ENCODE measurements at places on chromosomes 1 and 21. TPM values are rescaled to one million over a fixed set of nuclear protein-coding genes. Genes with fewer than 3 reads are reported as not detected.
A peak's percentile ranks its signal among the peaks of the same experiment; 100 is the strongest.

DNA sequence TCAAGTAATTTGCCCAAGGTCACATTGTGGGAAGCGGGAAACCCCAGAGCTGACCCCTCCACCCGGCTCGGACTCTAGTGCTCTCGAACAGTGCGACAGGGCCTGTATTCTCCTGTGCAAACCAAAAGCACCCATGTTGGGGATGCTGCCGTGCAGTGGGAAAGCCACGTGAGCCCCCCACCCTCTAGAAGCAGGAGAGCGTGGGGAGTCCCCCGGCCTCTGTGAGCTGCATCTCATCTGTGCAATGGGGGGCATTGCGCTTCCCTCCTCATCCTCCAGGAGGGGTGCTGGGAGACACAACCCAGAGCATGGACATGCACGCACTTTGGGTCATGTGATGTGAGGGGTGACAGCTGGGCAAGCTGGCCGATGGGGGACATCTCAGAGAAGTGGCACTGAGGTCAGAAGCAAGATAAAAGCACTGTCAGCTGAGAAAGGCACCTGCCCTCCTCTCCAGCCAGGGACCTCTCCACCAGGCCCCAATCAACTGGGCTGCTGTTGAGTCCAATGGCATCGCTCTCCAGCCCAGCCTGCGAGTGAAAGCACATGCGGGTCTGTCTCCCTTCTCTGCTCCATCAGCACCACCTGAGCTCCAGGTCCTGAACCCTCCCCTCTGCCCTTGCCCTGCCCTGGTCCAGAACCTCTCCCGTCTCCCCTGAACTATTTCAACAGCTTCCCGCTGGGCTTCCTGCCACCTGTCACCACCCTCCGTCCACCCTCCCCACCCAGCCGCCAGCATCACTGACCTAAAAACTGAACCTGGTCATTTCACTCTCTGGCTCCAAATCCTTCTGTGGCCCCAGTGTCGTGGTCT lies 76.4 kb upstream of the IFFO2 start:
- no peak for DNase-seq

The UQCRHL gene
- total RNA-seq = 1.2 TPM

DNA sequence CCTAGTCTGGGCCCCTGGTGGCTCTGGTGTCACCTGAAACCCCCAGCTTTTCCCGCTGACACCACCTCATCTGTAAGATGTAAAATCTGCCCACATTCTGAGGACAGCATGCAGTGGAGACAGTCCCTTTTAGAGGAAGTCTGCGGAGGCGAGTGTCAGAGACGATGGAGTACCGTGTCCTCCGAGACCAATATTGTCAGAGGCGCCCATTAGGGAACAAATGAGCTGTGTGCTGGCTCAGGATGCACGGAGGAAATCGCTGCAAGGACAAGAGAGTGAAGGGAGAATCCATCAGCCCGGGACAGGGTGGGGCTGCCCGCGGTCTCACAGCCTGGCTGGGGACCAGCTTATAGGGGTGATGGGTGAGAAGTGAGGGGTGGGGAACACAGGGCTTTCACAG lies 214.8 kb downstream of the MATN1 start:
- DNase-seq = no peak

The SPRR2B gene
- total RNA-seq = not detected

DNA sequence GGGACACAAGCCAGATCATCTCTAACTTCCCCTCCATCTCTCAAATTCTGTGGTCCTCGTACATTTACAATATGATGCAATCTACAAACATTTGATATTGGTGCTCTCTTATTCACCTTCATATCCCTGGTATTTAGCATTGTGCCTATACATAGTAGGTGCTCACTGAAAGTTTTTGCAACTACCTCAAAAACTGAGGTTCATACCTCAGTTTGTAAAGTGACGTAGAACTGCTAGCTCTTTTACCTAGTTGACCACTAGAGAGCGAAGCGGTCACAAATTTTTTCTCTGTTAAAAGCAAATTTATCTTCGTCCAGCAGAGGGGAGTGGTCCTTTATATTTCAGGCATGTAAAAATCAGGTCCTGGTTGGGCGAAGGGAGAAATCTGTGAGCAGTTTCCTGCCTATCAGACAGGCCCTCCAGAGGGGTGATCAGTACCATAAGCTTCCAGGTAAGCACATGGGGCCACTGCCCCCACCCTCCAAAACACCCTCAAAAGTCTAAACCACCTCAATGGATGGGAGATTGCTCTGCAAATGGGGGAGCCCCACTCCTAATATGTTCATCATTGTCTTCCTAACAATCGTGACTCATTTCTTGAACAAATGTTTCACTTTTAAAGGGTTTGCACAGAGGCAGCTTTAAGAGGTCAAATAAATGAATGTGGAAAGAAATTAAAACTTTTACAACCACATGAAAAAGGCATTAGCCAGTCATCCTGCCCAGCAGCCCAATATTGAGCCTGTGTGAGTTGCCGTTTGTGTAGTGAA lies 10.6 kb upstream of the HLCS start:
- DNase-seq = no peak

- DNase-seq = no peak
Observed at GRCh38 chr1:207140536-207140935, 36.5 kb downstream of the C4BPA start.

DNA sequence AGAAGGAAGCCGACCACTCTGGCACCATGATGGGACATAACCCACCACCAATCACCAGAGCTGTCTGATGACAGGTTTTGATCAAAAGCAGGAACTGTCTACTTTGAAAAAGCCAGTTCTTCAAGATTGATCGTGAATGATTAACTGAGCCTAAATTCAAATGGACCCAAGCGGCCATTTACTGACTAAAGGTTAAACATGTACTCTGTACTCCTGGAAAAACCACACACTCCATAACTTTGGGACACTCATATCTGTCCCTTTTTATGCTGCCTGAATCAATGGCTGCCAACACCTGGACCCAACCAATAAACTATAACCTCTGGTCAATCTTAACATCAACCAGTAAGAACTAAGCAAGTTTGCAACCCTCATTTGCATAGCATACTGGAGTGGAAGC lies 206.6 kb downstream of the URB2 start:
- no peak for DNase-seq

- DNase-seq = no peak
Observed at GRCh38 chr1:174696026-174696821, 248.5 kb downstream of the GPR52 start.

DNA sequence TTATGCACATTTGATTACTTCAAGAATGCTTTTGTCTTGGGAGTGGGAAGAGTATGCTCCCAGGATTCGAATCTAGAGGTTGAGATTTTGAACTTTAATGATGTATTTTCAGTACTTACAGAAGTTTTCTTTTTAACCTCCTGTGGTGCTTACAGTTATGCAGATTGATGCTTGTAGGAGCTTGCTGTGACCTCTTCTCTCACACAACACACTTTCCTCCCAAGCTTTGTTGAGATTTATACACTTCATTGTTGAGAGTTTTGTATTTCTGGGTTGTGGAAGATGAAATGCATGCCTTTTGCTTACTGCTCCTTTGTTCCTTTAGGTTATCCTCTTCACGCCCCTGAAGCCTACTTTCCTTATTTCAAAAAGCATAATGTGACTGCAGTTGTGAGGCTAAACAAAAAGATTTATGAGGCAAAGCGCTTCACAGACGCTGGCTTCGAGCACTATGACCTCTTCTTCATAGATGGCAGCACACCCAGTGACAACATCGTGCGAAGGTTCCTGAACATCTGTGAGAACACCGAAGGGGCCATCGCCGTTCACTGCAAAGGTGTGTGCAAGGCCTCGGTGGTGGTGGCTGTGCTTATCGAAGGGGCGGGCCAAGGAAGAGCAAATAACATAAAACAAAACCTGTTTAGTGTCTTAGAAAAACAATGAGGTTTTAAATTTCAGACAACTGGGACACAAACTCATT lies 75.5 kb upstream of the GPR88 start:
- DNase-seq = no peak

The GPR37L1 gene
- not detected for total RNA-seq

The NBPF10 gene
- 3.6 TPM for total RNA-seq

DNA sequence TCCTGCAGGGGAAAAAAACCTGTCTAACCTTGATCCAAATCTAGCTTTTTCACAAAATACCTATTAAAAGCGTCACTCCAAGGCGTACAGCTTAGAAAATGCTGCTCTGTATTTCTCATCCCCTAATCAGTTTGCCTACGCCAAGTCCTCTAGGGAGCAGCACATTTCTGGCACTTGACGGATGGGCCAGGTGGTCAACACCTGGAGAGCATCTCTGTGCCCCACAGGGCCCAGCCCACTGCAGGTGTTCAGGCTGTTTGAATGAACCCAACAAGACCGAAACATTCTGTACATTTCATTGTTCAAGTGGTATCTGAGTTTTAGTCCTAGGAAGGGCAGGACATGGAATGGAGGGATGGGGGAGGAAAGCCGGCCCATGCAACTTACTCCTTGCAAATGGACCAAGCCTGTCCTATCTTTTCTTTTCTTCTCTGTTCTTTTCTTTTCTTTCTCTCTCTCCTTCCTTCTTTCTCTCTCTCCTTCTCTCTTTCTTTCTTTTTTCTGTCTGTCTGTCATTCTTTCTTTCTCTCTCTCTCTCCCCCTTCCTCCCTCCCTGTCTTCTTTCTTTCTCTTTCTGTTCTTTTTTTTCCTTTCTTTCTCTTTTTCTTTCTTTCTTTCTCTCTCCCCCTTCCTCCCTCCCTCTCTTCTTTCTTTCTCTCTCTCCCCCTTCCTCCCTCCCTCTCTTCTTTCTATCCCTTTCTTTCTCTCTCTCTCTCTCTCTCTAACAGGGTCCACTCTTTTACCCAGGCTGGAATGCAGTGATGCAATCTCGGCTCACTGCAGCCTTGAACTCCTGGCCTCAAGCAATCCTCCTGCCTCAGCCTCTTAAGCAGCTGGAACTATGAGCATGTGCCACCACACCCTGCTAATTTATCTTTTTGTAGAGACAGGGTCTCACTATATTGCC lies 29.1 kb downstream of the IGFN1 start:
- DNase-seq = no peak

- no peak for DNase-seq
Observed at GRCh38 chr1:51936531-51936930, 54.0 kb downstream of the RAB3B start.

The DCST1 gene
- total RNA-seq = 0.16 TPM

GRCh38 chr1:31715087-31715872 lies 11.5 kb upstream of the COL16A1 start:
- DNase-seq = peak; percentile 76

- DNase-seq = peak; percentile 2
Observed at GRCh38 chr21:41769933-41770332, 3.1 kb upstream of the RIPK4 start.

- no peak for DNase-seq
Observed at GRCh38 chr1:110433803-110434202, 17.1 kb upstream of the PROK1 start.

GRCh38 chr1:2300004-2300771 lies 72.1 kb downstream of the SKI start:
- no peak for DNase-seq

Measured in breast epithelium (tissue), 4 donors.